Cerebellar cortex (tissue), 1 donor: ENCODE measurements at places on chromosomes 2 and 18.

DNA sequence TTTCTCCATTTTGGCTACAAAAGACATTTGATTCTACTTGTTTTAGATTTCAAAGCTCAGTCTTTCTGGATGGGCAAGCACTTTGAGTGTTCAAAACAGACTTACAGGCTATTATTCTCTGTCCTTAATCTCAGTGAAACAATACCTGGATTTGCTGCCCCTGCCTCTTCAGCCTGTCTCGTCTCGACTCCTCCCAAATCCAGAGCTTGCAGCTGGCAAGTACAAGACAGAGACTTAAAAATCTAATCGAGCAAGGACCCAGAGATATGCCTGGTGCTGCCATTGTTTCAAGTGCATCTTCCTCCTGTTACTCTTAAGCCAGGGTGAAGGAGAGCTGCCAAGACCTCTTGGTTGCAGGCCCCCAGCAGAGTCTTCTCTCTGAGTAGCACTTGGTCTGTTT, 59.2 kb downstream of the LRRC30 start:
- no peak for DNase-seq

- DNase-seq = no peak
Measured at GRCh38 chr18:55849391-55849790, 261.4 kb upstream of the TCF4 start.

GRCh38 chr2:177275743-177276055, 11.2 kb upstream of the NFE2L2 start:
- DNase-seq = no peak

DNA sequence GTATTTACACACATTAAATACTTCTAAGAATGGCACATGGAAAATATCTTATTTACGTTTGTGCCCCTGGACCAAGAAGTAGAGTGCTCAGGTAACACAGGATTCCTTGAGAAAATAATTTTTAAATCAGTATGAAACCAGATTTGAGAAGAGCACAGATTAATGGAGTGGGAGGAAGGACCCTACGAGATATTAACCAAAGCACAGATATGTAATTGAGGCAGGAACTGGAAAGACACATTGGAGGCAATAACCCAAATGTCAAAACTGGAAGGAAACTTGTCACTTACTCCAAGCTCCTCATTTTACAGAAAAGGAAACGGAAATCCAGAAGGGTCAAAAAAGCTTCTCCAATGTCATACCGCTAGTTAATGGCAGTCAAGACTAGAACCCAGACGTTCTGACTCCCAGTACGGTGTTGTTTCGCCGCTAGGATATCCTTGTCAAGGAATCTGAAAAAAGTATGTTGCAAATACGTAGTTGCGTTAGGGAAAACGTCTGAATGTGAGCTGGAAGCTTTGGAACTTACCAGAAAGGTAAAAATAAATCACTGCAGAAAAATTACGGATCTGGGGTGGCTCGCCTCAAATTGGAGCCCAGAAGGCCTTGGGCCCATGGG, 634 bp downstream of the MTIF2 start:
- DNase-seq = peak; percentile 37

- peak; percentile 70 for DNase-seq
Measured at GRCh38 chr2:55009277-55010060, 40.8 kb downstream of the RTN4 start.

DNA sequence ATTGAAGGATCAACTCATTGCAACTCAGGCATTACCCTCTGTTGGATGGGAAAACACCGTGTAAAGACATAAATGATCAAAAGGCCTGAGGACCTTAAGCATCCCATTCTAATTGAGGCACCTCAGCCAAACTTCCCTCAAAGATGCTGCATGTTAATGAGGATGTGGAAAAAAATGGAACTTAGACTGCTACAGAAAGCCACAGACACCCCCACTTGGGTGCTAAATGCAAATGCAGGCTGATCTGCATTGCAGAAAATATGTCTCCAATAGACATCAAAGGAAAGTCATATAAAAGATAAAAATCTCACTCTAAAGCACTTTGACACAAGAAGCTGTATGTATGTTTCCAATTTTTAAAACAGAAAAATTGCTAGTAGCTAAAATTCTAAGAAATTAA, 504.7 kb downstream of the KCNJ3 start:
- DNase-seq = no peak

- DNase-seq = no peak
Measured at GRCh38 chr2:54683596-54683995, 39.9 kb upstream of the EML6 start.

DNA sequence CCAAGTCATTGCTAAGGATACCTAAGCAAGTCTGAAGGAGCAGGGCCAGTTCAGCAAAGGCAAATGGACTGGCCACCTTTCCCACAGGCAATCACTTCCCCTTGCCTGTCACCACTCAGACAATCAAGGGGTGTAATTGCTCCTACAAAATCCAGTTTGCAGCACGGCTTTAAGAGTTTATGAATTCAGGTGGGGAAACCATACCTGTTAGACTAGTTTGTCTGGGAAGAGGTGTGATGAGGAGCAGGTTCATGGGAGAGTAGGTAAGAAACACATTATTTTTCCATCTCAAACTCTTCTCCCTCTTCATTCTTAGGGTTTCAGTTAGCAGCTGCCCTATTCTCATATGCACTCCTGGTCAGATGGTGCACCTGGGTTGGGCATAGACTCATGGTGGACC, 102.5 kb downstream of the EVA1A start:
- DNase-seq = no peak

DNA sequence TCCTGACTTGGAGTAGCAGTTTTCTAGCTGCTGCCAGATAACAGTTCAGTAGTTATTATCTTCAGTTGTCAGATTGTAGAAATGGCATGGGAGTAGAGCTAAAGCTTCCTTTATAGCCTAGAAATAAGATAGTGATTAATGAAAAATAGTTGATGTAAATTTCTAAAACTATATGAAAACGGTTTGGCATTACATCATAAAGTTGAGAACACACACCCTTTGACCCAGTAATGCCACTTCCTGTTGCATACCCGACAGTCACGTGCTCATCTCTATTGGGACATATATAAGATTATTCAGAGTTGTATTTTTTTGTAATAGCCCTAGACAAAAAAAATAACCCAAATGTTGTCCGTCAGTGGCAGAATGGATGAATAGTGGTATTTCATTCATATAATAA, 39.4 kb upstream of the ASB1 start:
- no peak for DNase-seq

DNA sequence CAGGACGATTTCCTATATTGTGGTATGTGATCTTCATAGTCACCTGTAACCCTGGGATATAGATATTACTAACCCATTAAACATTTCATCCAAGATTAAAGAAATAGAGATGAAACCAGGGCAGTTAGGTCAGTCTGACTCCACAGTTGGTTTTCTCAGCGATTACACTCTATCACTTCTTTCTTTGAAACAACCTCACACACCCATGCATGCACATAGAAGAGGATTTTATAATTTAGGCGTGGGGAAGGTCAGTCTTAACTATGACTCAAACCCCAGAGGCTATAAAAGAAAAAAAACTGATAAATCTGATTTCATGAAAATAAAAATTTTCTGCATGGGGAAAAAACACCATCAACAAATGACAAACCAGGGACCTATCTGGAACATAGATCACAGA, 54.2 kb downstream of the BCL2 start:
- no peak for DNase-seq

GRCh38 chr2:69566669-69567068, 76.9 kb downstream of the AAK1 start:
- DNase-seq = no peak
